ENCODE measurements at places on chromosomes 3 and 15.

DNA sequence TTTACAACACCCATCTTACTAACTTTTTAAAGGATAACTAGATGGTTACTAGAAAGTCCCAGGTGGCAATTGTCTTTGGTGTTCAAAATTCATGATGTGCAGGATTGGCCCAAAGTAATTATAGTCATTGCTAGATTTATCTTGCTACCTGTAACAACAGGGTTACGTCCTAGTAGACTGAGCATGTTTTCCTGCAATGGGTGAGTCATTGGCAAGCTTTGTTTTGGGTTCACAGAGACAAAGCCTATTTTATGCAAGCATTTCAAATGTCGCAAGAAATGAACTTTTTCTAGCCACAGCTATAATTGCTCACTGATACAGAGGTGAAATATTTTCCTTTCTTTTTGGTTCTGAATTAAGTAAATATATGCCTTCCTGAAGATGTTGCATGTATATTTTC, 267.6 kb downstream of the AGBL1 start:
- DNase-seq: no peak

DNA sequence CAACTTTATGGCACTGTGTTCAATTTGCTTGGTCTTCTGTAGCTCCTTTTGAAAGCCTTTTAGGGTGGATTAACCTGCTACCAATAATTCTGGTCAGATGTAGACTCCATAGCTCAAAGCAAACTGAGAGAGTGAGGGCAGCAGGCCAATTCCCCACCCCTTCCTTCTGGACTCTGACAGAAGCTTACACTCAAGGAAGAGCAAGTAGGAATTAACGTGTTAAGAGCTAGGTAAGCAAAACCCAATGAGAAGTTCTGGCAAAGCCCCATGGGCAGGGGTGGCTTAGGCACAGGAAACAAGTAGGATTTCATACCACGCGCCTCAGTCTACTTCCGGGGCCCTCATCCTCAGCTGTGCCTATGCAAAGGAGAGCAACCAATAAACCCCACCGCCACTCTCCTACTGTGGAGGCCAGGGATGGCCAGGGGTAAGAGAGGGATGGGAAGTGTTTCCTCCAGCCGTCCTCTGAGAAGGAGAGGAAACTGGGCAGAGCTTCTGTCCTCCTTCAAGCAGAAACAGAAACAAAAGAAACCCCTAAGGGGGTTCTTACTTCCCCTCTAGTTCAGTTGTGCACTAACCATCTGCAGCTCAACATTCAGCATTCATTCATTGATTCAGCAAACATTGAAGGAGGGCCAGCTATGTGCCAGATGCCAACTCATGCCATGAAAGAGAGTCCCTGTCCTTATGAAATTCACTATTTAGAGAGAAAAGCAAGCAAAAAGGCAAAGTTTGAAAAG, 12.6 kb downstream of the CCR5 start:
- DNase-seq: no peak

GRCh38 chr3:37753428-37753827, 108.3 kb upstream of the CTDSPL start:
- DNase-seq: no peak

DNA sequence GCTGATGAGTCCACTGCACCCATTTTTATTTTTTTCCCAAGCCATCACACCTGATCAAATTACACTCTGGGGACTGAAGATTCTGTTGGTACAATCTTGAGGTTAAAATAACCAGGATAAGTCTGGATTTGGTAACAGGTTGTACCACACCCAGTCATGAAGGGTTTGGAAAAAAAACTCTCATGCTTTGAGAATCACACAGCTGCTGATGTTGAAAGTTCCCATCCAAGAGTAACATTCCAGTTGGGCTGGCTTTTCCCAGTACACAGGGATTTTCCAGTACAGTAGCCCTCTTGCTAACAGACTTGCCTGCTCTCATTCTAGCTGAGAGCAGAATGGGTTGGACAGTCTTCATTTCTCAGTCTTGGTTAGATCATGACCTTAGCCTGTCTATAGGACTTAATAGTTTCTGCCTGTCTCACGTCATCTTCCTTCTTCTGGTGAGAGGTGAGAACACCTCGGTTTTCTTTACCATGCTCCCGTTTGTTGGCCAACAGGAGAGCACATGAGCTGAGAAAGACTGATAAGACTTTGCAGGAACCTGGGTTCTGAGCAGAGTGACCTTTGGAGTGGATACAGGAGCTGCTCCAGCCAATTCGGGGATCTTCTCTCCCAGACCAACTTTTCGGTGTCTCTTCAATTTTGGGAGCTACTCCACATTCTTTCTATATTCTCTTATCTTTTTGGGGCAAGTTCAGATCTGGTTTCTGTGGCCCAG, 300.1 kb upstream of the LYSMD4 start:
- no peak for DNase-seq

GRCh38 chr15:36877294-36877693, 223.1 kb downstream of the MEIS2 start:
- no peak for DNase-seq

DNA sequence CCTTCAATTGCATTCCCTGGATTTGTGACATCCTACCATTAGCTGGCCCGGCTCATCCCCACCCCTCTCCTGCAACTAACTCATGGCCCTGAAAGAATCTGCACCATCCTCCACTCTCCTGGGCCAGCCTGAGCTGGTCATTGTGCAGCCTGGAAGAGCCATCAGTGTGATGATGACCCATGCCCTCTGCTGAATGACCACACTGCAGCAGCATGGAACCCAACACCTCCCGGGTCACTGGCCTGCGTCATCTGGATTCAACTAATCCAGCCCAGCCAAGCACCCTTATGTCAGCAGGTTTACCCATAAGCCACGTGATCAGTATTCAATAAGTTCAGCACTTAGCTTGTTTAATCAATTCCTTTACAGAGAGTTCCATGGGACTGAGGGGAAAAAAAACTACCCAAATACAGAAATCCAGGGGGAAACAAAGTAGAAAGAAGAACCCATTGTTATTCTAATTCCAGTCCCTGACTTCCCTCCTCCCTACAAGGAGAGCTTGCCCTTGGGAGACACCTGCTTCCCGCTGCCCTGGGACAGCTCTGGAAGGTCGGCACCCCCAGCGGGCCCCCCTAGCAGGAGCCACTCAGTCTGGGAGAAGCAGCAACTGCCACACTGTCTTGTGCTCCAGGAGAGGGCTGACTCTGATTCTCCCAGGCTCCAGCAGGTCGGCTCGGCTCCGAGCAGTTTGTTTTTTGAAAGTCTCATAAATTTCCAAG, 309.1 kb upstream of the TLE3 start:
- no peak for DNase-seq

DNA sequence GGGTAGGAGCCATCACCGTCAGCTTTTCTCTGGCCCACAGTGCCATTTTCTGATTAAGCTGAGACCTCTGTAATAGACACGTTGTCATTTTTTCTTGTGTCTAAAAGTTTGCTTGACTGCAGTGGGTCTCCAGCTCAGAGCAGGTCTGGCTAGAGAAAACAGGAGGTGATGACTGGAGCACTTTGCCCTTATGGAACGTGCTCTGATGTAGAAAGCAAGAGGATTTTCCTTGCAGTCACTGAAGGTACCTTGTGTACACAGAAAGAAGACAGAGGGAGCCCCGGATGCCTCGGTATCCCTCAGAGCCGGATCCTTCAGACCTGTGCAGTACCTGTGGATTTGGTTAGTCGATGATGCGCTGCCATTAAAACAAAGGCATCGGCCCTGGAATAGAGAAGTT, 76.2 kb downstream of the IGF1R start:
- DNase-seq: no peak

- DNase-seq: no peak
Observed at GRCh38 chr3:114566767-114567166, 272.9 kb downstream of the TIGIT start.

DNA sequence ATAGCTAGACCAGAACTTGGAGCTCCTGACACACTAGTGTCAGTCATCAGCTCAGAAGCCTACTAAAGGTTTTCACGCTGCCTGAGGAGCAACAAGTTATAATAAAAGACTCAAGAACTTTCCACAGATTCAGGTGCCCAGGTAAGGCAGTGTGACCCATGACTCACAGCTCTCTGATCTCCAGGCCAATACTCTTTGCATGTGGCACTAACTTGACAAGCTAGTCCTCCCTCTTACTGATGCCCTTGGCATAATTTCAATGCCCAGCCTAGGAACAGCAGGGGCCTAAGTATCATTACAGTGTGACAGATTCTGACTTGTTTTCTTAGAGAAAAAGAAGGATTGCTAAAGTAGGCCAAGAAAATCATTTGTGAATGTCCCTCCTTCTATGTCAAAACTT, 38.4 kb downstream of the MEIS2 start:
- DNase-seq: no peak

GRCh38 chr3:49166752-49167556, 823 bp upstream of the CCDC71 start:
- no peak for DNase-seq

- no peak for DNase-seq
Observed at GRCh38 chr3:127805026-127805753, 17.1 kb downstream of the MGLL start.

GRCh38 chr15:55420171-55420866, 12.0 kb downstream of the PIERCE2 start:
- DNase-seq: no peak

DNA sequence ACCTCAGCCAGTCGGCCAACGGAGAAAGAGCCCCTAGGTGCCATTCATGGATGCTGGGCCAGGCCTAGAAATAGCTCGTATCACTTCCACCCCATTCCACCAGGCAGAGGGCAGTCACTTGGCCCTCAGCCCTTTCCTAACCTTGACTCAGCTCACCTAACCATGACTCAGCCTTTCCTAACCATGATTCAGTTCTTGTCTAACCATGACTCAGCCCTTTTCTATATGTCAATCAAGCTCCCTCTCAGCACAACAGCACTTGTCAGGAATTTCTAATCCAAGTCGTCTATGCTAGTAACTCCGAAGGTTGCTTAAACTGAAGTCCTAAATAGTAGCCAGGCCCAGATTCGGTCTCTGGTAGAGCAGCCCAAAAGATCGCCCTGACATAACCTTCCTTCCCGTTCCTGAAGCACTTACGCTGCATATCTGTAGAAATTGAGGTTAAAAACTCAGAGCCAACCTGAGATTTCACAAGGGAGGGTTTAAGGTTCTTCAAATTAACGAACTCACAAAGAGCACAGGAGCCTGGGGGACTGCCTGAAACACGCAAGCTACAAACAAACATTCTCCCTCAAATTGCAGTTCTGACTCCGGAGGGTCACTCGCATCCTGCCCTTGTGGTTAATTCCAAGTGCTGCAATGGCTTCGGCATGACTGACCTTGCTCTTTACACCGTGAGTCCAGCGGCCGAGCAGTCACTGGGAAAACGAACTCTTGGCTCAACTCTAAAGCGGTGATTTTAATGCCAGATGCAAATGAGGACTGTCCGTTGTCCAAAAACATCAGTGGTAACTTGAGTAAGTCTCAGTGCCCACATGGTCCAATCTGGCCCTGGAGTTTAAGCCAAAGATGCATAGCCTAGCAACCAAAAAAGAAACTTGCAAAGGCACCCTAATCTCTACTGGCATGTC, 99.9 kb downstream of the ADAMTS17 start:
- no peak for DNase-seq

DNA sequence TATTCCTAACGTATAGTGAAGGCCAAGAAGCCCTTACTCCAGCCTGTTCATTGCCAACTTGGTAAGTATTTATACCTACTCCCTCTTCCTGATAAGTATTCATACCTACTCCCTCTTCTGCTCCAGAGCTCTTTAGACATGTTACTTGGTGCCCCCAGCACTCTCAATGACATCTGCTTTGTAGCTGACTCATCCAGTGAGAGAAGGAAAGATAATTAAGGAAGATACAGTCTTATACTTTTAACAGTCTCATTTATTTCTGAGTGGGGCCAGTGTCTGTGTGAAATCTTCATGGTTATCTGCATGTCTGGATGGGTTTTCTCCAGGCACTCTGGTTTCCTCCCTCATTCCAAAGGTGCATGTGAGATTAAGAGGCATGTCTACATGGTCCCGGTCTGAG, 698.7 kb downstream of the FHIT start:
- no peak for DNase-seq
